Aorta (tissue), 5 donors: ENCODE measurements at places on chromosomes 1 and 21. TPM values are rescaled to one million over a fixed set of nuclear protein-coding genes. Genes with fewer than 3 reads are reported as not detected.

The FCRL2 gene
- polyA plus RNA-seq, result not detected

The LORICRIN gene
- polyA plus RNA-seq, result not detected

The PPIAL4G gene
- not detected for polyA plus RNA-seq

The CD1E gene
- not detected for polyA plus RNA-seq

The RUNX3 gene
- 1.1 TPM for polyA plus RNA-seq

The STIL gene
- polyA plus RNA-seq, result 0.50 TPM

The FMO3 gene
- 9.0 TPM for polyA plus RNA-seq

The NPL gene
- polyA plus RNA-seq, result 14.8 TPM

The TRAF3IP3 gene
- polyA plus RNA-seq, result 1.1 TPM

The CD247 gene
- polyA plus RNA-seq, result not detected

The ZNF648 gene
- polyA plus RNA-seq, result not detected

The PPM1J gene
- polyA plus RNA-seq, result 7.1 TPM

The BGLAP gene
- polyA plus RNA-seq, result not detected

The SPRR1B gene
- 1.9 TPM for polyA plus RNA-seq

The ADAM15 gene
- polyA plus RNA-seq, result 17.3 TPM

The OR2T35 gene
- polyA plus RNA-seq, result not detected

The CTSS gene
- 94.4 TPM for polyA plus RNA-seq

The KRTAP25-1 gene
- not detected for polyA plus RNA-seq

The THBS3 gene
- 21.7 TPM for polyA plus RNA-seq

The SLC44A3 gene
- polyA plus RNA-seq, result 5.3 TPM

The CRYBG2 gene
- polyA plus RNA-seq, result 0.05 TPM

The ILDR2 gene
- polyA plus RNA-seq, result not detected

The LAMC2 gene
- 1.2 TPM for polyA plus RNA-seq

The GPR3 gene
- not detected for polyA plus RNA-seq

The ARHGEF10L gene
- 122 TPM for polyA plus RNA-seq

The S100A12 gene
- polyA plus RNA-seq, result 1.7 TPM

The RGS1 gene
- polyA plus RNA-seq, result 4.1 TPM

The TMOD4 gene
- 0.69 TPM for polyA plus RNA-seq

The PSMG1 gene
- 40.9 TPM for polyA plus RNA-seq

The TINAGL1 gene
- polyA plus RNA-seq, result 325 TPM

The DCDC2B gene
- polyA plus RNA-seq, result not detected

The BCL2L15 gene
- 0.38 TPM for polyA plus RNA-seq

The C1QB gene
- polyA plus RNA-seq, result 84.7 TPM

The DHX9 gene
- polyA plus RNA-seq, result 53.8 TPM

The DCST1 gene
- not detected for polyA plus RNA-seq

The DNMT3L gene
- not detected for polyA plus RNA-seq

The TFF2 gene
- polyA plus RNA-seq, result not detected

The NPPA gene
- polyA plus RNA-seq, result 0.23 TPM
